ENCODE measurements at places on chromosomes 6 and 20.

GRCh38 chr6:24887545-24888140 is 48.1 kb downstream of the RIPOR2 start:
- no peak for DNase-seq

DNA sequence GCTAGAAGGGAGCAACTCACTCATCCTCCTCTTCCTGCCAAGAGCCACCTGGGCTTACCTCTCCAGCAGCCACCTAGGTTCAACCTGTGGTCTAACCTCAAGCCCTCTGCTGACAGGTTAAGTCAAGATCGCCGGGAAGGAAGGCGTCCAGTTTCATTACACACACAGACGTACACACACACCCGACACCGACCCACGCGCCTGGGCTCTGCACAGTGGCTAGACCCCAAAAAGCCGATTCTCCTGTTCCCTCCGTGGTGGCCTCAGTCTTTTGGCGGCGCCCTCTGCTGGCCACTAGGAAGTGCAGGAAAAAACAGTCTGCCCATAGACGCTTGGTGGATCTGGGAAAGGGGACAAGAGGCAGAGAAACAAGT is 52.8 kb downstream of the MRPL14 start:
- peak; percentile 72 for DNase-seq

DNA sequence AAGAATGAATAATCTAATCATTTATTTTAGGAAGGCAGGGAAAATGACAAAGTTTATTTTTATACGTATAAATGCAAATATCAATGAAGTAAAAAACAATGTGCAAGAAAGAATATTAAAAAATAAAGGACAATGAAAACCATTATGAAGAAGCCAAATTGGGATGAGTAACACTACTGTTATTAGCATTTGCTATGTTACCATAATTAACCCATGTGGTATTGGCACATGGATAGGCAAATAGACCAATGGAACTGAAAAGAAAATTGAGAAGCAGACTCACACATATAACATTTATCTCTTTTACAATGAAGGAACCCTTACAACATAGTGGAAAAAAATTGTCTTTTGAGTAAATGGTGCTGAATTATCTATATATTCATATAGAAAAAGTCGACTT is 214.6 kb downstream of the CLVS2 start:
- DNase-seq = no peak

GRCh38 chr20:48259456-48259855 is 474.2 kb upstream of the SULF2 start:
- DNase-seq = no peak

GRCh38 chr20:21235484-21236445 is 67.4 kb upstream of the XRN2 start:
- DNase-seq = peak; percentile 33

- no peak for DNase-seq
These were observed 21.9 kb downstream of the TRERF1 start for GRCh38 chr6:42429836-42430235.

GRCh38 chr6:169604076-169604475 is 97.8 kb downstream of the WDR27 start:
- DNase-seq = no peak

DNA sequence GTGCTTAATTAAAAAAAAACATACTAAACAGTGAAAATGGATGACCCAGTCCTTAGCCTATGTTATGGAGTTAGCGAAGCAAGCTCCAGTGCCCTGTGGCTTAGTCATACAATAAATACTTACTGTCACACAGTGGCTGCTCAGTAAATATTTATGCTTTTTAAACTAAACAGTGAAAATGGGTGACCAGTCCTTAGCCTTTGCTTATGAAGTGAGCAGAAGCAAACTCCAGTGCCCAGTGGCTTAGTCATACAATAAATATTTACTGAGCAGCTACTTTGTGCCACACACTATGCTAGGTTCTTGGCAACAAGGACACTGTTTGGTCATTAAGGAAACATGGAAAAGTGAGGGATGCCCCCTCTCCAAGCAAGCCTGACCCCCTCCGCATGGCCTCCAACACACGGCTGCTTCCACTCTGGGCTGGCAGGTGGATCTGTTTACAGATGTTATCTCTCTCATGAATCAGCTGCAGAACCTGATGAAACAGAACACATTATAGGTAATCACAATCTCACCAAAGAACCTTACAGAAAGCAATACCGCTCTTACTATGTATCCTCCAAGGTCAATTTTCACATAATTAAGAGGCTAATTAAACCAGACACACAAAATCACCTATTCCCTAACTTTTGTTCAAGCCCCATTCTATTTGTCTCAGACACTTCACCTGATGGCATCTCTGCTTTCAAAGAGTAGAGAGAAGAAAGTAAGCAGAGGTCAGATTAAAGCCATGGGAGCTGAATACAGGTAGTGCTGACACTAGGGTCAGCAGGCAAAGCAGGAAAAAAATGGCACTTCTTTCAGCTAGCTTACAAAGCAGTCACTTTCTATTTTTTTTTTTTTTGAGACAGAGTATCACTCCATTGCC is 27.3 kb downstream of the CDK5RAP1 start:
- peak; percentile 93 for DNase-seq

GRCh38 chr6:54238396-54238795 is 69.8 kb upstream of the TINAG start:
- no peak for DNase-seq

- DNase-seq = no peak
These were observed 161.0 kb downstream of the NFATC2 start for GRCh38 chr20:51381557-51381956.

- DNase-seq = peak; percentile 98
These were observed 164.4 kb downstream of the SIM1 start for GRCh38 chr6:100300221-100300736.

GRCh38 chr6:157952861-157953351 is 28.8 kb upstream of the SYNJ2 start:
- no peak for DNase-seq

DNA sequence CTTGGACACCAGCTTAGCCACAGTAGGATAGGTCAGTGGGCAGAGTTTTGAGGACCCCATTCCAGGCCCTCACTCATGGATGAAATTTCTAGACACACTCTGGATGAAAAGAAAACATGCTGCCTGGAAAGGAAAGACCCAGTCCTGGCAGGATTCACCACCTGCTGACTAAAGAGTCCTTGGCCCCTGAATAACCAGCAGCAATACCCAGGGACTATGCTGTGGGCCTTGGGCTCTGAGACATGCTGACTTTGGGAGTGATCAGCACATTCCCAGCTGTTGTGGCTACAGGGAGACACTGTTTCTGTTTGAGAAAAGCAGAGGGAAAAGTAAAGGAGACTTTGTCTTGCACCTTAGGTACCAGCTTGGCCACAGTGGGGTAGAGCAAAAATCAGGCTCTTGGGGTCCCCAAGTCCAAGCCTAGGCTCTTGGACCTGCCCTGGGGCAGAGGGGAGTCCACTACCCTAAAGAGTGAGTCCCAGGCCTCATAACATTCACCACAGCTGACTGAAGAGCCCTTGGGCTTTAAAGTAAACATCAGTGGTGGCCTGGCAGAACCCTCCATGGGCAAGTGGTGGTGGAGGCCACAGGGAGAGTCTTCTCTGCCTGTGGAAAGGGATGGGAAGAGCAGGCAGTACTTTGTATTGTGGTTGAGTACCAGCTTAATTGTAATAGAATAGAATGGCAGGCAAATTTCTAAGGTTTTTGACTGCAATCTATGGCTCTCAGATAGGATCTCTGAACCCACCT is 516.8 kb downstream of the BCKDHB start:
- DNase-seq = no peak

DNA sequence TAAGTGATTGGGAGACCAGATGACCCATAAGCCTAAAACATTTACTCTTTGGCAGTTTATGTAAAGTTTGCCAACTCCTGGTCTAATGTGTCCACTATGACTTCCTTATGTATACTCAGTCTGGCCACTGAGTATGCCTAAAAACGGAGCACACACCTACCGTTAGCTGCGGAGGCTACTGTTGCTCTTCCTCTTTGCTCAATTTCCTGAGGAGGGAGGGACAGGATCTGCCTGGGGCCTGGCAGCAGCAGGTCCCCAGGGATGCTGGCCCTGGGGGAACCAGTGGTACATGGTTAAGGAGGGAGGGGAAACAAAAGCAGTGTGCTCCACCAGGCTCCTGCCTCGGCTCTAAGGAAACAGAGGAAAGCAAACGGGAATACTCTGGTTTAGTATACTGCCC is 113.5 kb downstream of the CDYL start:
- no peak for DNase-seq

- DNase-seq = peak; percentile 87
These were observed 57.6 kb upstream of the IPCEF1 start for GRCh38 chr6:154414021-154414813.

- DNase-seq = no peak
These were observed 9.2 kb downstream of the CST3 start for GRCh38 chr20:23628402-23629016.

DNA sequence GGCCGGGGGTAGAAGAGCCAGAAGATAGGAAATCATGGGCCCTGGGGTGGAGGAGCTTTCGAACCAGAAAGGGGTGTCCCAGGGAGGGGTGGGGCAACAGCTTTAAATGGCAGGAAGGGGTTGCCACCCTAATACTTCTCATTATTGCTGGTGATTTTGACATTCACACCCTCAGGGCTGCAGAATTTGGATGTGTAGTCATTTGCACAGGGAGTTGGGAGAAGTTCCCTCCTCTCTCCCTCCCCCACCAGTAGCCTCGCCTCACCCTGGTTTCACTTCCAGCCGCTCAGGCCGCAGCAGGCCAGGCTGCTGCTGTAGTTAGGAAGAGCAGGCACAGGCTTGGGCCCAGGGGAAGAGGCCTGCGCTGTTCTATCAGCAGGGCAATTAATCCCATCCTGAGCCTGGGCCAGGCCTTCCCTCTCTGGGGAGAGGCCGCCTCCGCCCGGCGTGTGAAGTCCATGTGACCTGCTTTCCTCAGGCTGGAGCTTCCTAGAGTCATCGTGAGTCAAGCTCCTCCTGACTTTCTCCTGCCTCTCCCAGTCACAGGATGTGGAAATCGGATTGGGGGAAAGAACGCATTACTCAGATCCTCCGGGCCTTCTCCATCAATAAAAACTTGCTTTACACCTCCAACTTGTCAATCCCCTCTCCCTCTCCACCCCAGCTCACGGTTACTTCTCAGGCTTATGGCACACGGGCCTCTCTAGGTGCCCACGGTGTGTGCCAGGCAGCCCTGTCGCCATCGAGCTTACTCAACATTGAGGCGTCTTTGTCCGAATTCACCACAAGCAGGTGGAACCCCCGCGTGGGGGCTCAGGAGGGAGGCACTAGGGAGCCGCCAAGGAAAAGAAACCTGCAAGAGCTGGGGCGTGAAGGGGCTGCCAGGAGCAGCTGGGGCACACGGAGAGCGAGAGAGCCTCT is 7.8 kb downstream of the ADTRP start:
- peak; percentile 98 for DNase-seq

DNA sequence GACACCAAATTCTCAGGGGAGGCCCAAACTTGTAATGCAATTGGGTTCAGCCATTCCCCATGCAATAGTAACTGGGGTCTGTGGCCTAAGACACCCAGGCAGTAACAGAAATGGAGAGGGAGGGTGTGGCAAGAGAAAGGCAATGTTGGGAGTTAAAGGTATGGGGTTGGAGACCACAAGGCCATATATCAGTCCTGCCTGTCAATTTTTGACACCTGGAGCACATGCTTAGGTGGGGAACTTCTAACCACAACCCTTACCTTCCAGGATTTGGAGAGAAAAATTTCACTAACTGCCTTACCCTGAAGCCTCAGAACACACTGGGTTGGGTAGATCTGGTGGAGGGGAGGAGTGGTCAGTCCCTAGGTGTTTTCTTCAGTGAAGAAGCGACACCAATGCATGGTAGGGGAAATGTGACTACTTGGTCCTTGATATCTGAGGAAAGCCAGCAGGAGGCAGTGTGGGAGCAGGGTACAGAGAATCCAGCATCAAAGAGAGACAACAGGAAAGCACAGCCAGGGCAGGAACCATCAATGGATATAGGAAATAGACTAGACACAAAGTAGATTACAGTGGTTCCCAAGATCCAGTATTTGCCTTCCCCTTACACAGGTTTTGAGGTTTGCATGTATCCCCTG is 6.8 kb upstream of the USP49 start:
- DNase-seq = no peak

GRCh38 chr6:25452031-25452430 is 172.9 kb downstream of the CARMIL1 start:
- DNase-seq = no peak

- DNase-seq = no peak
These were observed 1.9 kb downstream of the MRAP2 start for GRCh38 chr6:84035484-84035883.

DNA sequence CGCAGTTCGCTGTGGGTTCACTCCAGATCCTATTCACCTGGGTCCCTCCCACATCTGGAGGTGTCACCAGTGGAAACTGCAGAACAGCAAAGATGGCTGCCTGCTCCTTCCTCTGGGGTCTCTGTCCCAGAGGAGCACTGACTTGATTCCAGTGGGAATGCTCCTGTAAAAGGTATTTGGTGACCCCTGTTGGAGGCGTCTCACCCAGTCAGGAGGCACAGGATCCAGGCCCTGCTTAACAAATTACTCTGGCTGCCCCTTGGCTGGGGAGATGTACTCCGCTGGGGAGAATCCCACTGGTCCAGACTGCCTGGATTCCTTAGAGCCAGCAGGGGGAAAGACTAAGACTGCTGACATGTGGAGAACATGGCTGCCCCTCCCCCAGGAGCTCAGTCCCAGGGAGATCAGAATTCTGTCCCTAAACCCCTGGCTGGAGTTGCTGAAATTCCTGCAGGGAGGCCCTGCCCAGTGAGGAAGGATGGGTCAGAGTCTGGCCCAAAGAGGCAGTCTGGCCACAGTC is 483.0 kb downstream of the CBLN4 start:
- no peak for DNase-seq

DNA sequence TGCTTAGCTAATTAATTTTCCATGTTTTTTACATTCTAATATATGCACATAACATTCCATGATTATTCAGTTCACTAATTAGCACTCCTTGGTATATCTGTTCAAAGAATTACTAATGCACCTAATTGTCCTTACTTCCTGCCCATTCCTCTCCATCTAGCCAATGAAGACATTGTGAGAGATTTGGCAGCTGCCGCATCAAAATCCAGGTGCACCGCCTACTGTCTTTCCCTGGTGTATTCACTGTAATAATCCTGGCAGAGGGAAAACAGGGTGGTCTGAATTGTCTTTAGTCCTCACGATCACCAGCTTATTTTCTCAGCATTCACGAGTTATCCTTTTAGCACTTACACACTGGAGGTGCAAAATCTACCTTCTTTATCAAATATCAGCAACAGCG is 61.0 kb upstream of the SCGN start:
- DNase-seq = no peak

DNA sequence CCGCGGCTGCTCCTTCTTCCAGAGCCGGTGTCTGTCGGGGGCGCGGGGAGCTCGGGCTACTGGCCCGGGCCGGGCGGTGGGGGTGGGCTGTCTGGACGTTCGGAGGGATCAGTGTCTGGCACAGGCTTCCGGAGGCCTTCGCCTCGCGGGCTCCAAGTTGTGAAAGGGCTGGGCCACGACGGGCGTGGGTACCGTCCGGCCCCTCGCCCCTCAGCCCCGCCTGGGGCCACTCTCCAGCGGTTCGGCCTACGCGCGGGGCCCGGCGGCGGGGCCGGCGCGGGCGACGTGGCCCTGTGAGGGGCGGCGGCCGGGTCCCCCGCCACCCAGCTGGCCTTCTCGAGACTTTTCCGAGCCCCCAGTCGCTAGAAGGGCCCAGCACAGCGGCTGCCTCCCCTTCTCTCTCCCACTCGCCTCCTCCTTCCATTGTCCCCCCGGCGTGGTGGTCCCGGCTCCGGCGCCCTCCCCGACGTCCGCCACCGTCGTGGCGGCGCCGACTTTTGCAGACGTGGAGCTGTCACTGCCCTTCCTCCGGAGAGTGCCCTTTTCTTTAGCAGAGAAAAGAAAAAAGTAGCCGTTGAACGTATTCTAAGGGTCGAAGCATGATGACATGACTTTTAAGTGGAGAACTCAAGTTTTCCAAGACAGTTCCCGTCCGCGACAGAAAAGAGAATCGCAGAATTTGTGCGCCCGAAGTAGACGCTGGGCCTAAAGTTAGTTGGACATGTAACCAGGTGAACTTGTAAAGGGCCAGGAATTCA is 571 bp downstream of the ITCH start:
- no peak for DNase-seq

Measured in RCC 7860 (cell line).